ENCODE measurements at places on chromosomes 16 and 17.

DNA sequence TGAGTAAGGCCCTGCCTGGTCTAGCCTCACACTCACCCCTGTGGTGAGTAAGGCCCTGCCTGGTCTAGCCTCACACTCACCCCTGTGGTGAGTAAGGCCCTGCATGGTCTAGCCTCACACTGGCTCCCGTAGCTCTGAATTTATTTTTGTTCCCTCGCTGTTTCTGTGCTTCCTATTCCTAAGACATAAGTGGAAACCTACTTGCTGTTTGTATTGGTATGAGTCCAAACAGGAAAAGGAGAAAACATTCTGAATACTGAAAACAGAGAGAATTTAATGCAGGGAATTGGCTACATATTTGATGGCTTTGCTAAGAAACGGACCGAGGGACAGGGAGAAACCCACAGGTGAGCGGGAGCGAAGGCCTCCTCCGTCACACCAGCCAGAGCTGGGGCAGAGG lies 267.8 kb downstream of the FOXL1 start:
- DNase-seq = no peak

DNA sequence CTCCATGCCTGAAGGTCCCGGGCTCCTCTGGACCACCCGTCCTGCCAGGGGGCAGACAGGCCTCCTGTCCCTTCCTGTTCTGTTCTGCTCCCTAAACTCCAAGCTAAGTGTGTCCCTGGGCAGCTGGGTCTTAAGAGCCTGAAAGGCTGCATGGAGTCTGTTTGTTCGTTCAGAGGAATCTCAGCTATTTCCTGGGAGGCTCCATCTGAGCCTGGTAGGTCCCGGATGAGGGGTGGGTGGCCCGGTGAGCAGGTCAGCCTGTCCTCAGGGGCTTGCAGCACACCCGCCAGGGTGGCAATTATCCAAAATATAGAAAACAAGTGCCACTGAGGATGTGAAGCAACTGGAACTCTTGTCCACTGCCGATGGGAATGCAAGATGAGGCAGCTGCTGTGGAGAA lies 12.6 kb downstream of the ACTG1 start:
- DNase-seq = no peak

GRCh38 chr16:3059723-3060242 lies 5.7 kb upstream of the IL32 start:
- DNase-seq = no peak

GRCh38 chr17:82394278-82394677 lies 22.7 kb downstream of the UTS2R start:
- no peak for DNase-seq

- DNase-seq = no peak
These were observed 15.2 kb downstream of the C1QTNF1 start for GRCh38 chr17:79039171-79039570.

DNA sequence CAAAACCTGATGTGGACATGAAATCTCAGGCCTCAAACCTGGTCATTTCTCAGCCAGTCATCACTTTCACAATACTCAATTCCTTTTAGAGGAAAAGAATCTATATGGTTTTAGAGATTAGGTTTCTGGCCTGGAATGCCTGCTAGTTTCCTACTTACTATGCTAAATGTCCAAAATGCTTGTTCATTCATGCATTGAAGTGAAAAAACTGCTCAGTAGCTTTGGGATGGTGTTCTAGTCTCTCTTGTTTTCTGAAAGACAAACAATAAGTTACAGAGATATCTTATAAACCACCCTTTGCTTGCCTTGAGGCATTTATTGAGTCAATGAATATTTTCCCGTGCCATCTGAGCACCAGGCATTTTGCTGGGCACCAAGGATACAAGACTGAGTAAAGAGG lies 1146.5 kb upstream of the GOT2 start:
- DNase-seq = no peak

DNA sequence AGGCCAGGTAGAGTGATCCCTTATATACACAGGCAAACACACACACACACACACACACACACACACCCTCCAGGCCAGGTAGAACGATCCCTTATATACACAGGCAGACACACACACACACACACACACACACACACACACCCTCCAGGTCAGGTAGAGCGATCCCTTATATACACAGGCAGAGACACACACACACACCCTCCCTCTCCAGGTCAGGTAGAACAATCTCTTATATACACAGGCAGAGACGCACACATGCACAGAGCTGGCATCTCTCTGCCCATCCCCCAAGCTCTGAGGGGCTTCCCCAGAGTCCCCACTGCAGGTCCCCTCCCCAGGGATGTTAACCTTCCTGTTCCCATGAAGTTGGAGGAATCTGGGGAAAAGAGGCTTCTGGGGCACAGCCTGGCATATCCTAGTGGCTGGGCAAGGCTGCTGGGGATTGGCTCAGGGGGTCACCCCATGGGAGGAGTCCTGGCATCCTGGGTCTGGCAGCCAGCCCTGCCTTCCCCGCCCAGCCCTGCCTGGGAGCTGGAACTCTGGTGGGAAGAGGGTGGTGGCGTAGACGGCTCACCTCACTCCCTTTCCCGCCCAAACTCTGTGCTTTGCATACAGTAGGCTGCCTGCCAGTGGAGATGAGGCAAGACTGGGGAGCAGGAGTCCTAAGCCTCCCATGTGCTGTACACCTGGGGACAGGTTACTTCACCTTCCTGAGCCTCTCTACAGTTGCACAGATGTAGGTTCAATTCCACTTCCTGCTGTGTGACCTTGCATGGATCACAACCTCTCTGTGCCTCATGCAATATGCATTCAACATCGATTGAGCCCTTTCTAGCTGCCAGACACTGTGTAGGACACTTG lies 41.8 kb downstream of the TEKT5 start:
- no peak for DNase-seq

DNA sequence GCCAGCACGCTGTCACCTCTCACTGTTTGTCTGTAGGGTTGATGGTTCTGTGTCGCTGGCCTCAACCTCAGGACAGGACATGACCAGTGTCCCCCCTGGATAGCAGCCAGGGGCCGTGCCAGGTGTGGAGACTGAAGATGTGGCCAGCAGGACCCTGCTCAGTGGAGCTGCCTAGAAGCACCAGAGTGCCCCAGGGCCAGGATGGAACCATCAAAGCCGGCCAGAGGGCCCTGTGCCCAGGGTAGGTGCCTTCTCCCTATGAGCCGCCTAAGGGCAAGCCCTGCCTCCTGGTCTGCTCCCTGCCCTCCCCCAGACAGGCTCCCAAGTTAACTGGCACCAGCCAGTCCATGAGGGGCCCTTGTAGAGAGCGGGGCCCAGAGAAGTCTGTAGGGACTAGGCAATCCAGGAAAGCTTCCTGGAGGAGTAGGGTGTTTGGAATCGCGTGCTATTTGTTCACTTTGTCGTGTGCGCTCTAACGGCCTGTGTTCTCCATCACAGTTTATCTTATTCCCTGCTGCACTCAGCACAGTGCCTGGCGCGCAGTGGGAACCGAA lies 546 bp upstream of the NDUFB10 start:
- no peak for DNase-seq

DNA sequence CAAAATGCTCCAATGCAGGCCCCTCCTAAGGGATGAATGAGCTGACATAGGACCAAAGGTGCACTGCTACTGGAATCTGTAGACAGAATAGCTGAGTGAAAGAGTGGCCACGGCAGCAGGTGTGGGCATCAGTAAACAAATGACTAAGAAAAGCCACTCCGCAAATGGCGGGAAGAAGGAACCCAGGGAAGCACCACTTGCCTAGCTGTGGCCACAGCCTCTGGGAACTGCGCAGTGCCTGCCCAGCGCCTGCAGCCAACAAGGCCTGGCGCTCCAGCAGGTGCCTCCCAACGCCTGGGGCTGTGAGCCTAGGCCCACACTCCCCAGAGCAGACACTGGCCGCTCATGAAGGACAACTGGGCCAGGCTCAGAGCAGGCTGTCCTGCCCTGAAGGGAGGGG lies 11.8 kb downstream of the PEMT start:
- no peak for DNase-seq

DNA sequence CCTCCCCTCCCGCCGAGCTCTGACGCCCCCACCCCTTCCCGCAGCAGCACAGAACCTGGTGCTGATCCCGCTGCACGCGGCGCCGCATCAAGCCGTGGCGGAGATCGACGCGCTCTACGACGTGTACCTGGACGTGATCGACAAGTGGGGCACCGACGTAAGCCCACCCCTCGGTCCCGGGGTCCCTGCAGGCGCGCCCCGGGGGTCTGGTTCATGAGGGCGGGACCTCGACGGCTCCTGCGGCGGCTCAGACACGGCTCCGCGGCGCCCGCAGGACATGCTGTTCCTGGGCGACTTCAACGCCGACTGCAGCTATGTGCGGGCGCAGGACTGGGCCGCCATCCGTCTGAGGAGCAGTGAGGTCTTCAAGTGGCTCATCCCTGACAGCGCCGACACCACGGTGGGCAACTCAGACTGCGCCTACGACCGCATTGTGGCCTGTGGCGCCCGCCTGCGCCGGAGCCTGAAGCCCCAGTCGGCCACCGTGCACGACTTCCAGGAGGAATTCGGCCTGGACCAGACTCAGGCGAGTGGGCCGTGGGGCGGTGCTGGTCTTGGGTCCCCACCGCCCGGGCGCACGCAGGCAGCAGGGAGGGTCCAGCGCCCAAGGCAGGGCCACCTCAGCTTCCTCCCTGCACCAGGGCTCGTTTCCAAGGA lies 1.4 kb downstream of the DNASE1L2 start:
- DNase-seq = no peak

- DNase-seq = no peak
These were observed 1.2 kb upstream of the SGCA start for GRCh38 chr17:50164697-50164988.

DNA sequence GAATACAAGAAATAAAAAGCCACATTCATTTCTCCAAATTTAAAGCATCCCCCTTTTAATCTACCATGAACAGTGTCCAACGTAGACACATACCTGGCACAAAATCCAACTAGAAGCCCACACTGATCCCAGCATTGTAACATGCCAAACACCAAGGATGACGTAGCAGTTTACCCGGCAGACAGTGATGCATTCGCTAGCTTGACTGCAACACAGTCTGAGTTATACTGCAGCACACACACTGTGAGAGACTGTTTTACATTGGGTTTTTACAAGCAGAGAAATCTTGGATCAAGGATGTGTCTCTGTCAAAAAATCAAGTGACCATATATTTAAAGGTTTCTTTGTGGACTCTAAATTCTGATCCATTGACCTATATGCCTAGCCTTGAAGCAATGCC lies 74.5 kb upstream of the C17orf78 start:
- no peak for DNase-seq

- no peak for DNase-seq
These were observed 129.6 kb downstream of the CPPED1 start for GRCh38 chr16:12674071-12674470.

GRCh38 chr16:49994006-49994405 lies 31.0 kb upstream of the CNEP1R1 start:
- no peak for DNase-seq

DNA sequence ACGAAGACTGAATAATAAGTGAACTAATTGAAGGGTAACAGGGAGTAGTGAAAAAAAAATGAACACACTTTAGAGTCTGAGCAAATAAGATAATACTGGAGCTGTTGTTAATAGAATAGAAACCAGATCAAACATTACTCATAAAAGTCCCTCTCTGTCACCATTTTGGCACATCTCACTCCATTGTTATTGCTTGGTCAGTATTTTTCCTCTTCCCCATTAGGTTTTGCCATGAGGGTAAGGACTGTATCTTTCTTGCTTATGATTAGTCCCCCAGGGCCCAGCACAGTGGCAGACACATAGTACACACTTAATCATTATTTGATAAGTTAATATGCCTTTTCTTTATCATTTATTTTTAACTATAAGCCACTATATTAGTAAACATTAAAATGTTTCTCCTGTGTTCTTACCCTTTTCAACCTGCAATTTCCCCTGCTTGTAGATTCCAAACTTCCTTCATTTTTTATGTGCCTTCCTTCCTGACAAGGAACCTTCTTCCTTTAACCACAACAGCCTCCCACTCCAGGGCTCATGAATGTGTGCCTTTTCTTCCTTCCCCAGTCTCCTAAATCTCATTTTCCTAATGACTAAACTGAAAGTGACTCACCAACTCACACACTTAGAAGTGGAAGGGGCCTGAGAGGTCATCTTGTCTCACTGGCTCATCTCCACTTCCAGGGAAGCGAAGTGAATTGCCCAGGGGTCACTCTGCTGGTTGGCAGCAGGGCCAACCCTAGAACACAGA lies 88.2 kb upstream of the HAS3 start:
- no peak for DNase-seq

DNA sequence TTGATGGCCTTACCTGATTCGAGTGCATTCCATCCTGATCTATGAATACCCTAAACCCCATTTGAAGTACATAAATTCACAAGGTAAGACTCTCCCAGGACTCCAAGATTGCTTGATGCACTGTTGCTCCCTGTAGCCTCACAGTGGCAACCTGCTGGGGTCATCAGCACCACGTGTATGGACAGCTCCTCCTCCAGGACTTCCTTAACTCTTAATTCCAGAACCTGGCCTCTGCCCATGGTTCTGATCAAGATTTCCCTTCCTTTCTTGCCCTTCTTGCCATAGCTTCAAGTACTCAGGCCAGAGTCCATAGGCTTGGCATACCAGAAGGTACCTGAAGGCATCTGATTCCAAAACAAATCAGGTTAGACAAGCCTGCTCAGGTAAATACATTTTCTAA lies 34.0 kb upstream of the NLK start:
- no peak for DNase-seq

DNA sequence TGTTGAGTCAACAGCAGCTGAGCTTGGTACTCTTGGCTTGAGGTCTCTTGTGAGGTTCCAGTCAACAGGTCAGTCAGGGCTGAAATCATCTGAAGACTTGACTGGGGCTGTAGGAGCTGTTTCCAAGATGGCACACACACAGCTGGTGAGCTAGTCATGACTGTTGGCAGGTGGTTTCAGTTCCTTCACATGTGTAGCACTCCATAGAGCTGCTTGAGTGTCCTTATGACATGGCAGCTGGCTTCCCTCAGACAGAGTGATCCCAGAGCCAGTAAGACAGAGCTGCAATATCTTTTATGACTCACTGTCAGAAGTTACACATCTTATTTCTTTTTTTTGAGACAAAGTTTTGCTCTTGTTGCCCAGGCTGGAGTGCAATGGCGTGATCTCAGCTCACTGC lies 19.5 kb upstream of the GAS7 start:
- no peak for DNase-seq

- no peak for DNase-seq
These were observed 356.4 kb upstream of the TOM1L1 start for GRCh38 chr17:54544249-54544648.

- no peak for DNase-seq
These were observed 1.2 kb downstream of the MYH11 start for GRCh38 chr16:15855704-15856003.

- no peak for DNase-seq
These were observed 122.5 kb downstream of the KCNJ18 start for GRCh38 chr17:21814776-21815175.

GRCh38 chr17:29593591-29594518 lies 923 bp downstream of the ANKRD13B start:
- DNase-seq = no peak

GRCh38 chr17:69232650-69233049 lies 4.0 kb upstream of the ABCA10 start:
- DNase-seq = no peak
